Lung (tissue), 17 donors: ENCODE measurements at places on chromosomes 3 and 15. TPM values are rescaled to one million over a fixed set of nuclear protein-coding genes. Genes with fewer than 3 reads are reported as not detected.
A peak's percentile ranks its signal among the peaks of the same experiment; 100 is the strongest.

DNA sequence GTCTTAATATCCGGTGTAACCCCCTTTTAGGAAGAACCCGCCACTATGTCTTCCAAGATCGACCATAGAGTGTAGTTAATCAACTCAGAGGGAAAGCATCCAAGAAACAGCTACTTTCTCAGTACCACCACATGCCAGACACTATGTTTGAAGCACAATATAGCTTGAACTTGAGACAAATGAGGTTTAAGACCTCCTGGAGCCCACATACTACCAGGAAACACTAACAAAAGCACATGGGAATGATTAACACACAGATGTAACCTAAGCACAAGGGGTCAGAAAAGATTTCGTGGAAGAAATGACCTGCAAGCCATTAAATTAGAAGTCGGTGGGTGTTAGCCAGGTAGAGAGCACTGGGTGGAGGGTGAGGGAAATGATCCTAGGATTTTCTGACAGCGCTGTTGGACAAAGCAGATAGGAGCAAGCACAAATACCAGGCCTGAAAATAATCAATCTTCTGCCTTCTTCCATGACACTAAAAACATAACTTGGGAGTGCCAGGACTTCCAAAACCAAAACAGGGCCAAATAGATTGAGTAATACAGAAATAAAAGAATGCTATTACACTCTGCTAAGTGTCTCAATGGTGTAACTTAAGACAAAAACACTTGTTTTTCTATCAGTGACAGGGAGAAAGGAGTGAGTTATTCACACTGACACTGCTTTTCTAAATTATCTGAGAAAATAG lies 213.7 kb downstream of the FOXP1 start:
- DNase-seq, result peak; percentile 48

- DNase-seq, result no peak
Observed at GRCh38 chr15:36622197-36622795, 42.9 kb downstream of the CDIN1 start.

- DNase-seq, result peak; percentile 68
Observed at GRCh38 chr3:150703299-150703755, 393 bp downstream of the ERICH6 start.

- DNase-seq, result peak; percentile 70
Observed at GRCh38 chr15:29924750-29925149, 102.5 kb upstream of the TJP1 start.

DNA sequence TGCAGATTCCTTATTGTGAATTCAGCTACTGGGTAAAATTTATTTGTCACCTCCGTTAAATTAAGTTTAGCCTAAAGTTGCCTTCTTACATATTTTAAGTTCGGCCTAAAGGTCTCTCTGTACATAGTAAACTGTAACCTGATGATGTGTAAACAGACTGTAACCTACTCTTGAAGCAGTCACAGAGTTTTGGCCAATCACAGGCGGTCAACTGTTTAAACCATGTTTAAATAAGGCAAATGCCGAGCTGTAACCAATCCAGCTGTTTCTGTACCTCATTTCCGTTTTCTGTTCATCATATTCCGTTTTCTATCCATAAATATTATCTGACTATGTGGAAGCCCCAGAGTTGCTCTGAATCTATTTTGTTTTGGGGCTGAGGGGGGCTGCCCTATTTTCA lies 2.4 kb upstream of the ADAMTSL3 start:
- DNase-seq, result no peak

DNA sequence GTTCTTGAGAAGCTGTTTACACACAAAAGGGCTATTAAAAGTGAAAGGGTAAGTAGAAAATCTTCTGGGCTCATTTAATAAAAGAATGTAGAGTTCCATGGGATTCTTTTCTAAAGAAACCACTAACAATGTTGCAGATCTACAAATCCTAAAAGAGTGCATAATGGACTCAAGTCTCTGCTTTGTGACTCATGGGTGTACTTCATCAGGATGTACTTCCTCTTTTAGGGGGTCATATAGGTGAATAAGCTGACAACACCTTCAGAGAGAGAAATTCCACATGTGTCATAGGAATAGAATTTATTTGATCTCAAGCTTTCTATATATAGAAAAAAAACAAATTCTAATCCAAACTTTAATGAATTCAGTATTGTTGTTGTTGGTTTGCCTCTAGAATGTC lies 355.5 kb downstream of the TIGIT start:
- no peak for DNase-seq

- no peak for DNase-seq
Observed at GRCh38 chr3:98556164-98557130, 24.7 kb downstream of the GPR15 start.

DNA sequence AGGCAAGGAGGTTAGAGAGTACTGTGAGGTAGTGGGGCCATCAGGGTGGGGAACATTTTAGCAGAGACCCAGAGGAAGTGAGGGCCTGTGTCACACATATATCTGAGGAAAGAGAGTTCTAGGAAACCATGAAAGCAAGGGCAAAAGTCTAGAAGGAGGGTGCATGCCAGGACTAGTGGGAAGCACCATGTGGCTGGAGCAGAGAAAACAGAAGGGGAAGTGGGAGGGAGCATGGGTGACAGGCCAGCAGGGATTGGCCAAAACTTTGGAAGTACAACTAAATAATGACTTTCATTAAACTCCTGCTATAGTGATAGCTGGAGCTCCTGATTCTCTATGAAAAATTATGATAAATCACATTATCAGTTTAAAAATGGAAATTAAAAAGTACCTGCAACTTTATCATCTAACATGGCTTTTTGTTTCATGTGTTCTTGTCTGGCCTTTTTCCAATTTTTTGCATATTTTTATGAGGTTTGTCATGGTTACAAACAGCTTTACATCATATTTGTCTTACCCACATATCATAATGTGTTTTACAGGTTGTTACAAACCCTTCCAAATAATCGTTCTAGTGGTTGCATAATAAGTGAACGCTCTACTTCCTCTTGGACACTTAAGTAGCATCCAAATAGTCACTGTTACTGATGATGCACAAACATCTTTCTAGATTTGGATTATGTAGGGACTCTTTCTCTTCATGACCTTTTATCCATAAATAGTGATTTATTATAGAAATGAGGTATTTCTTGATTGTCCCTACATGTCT lies 168.3 kb downstream of the NEK10 start:
- no peak for DNase-seq

GRCh38 chr3:194382196-194382891 lies 12.8 kb upstream of the LRRC15 start:
- no peak for DNase-seq

- no peak for DNase-seq
Observed at GRCh38 chr3:133896002-133896761, 500 bp upstream of the RAB6B start.

DNA sequence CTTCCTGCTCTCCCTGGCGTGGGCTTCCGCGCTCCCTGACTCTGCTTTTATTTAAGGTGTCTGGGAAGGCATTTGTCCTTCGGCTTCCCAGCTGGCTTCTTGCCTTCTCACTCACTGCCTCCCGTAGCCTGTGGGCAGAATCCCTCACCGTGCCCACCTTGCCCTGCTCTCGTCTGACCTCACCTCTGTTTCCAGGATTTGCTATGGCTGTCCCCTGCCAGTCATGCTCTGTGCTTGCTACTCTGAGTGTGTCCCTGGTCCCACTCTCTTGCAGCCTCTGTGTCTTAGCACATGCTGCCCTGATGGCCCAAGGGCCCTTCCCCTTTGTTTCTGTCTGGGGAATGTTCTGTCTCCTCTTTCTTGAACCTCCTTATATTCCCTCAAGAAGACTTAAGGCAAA lies 26.2 kb downstream of the LPP start:
- no peak for DNase-seq

GRCh38 chr15:42042602-42043400 lies 22.0 kb upstream of the PLA2G4E start:
- DNase-seq, result no peak

DNA sequence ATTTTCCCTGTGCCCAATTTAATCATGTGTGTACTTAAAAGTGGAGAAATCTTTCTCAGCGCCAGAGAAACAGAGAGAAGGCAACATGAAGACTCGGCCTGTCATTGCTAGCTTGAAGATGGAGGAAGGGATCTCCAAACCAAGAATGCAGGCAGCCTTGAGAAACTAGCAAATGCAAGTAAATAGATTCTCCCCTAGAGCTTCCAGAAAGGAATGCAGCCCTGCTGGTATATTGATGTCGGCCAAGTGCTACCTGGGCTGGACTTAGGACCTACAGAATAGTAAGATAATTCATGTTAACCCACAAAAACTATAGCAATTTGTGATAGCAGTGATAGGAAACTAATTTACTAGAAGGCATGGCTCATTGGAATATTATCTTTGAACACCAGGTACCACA lies 150.9 kb upstream of the ABI3BP start:
- no peak for DNase-seq

- no peak for DNase-seq
Observed at GRCh38 chr3:111808439-111808838, 50.6 kb upstream of the PHLDB2 start.

DNA sequence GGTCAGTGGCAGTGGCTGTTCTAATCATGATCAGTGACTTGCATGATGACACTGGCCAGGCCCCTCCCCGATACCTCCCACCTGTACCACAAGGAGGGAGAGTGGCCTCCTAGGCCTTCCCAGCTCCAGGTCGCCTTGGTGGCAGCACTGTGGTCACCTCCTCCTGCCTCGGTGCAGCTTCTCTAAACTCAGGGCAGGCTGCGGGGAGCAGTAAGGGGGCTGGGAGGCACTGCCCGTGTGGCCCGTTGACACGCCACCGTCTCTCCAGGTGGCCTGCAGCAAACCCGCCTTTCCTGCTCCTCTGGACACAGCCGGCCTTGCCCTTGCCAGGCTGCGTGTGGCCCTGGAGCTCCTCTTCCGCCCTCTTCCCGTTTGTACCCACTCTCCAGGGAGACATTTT lies 184.1 kb downstream of the XXYLT1 start:
- no peak for DNase-seq

- no peak for DNase-seq
Observed at GRCh38 chr3:174202116-174202515, 657.0 kb upstream of the NAALADL2 start.

- DNase-seq, result peak; percentile 46
Observed at GRCh38 chr3:178295292-178295912, 240.8 kb upstream of the KCNMB2 start.

UBR1 gene
- polyA plus RNA-seq, result 8.6 TPM

PDE8A gene
- 13.7 TPM for polyA plus RNA-seq

HHLA2 gene
- 2.2 TPM for polyA plus RNA-seq

MAP6D1 gene
- polyA plus RNA-seq, result 0.64 TPM

ARGFX gene
- polyA plus RNA-seq, result not detected

TPRG1 gene
- polyA plus RNA-seq, result 3.7 TPM

ILDR1 gene
- polyA plus RNA-seq, result 4.1 TPM

B3GALNT1 gene
- 4.6 TPM for polyA plus RNA-seq
